A673 (cell line): ENCODE measurements at places on chromosomes 2 and 18. TPM values are rescaled to one million over a fixed set of nuclear protein-coding genes. Genes with fewer than 3 reads are reported as not detected.
A peak's percentile ranks its signal among the peaks of the same experiment; 100 is the strongest.

DNA sequence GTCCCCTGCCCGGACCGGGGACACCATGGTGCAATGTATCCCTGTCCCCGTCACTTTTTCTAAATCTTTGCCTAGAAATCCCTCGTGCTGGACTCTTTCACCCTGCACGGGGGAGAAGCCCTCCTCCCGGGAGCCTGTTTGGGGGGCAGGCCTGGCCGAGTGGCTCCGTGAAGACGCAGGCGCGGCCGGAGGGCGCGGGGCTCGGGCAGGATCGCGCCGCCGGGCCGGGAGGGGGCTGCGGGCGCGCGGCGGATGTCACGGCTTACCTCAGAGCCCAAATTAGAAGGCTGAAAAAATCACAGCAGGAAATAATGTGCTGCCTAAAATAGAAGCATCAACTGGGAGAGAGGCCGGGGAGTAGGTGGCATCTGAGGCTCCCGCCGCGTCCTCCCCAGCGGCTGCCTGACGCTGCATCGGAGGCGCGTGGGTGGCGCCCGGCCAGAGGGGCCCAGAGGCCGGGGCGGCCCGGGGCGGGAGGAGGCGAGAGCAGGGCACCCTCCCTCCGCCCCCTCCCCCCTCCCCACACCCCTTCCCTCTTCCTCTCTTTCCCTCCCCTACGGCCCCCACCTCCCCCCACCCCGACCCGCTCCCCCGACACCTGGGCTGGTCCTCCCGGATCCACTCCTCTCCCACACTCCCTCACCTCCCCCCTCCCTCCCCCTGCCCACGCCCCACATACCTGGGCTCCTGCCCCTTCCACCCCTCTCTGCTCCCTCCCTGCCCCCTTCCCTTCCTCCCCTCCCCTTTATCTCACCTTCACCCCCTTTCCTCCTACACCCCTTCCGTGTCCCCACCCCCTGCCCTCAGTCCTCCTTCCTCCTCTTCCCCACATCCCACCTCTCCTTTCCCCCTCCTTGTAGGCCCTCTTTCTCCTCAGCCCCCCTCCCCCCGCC, 51.9 kb downstream of the SLC4A1AP start:
- no peaks in the 10 kb centered on the region for H3K36me3 ChIP-seq
- H3K27me3 ChIP-seq, result no peaks in the 10 kb centered on the region
- peak; percentile 32 for DNase-seq
- H3K4me3 ChIP-seq, result peak overlapping the region; percentile 39
- no peak overlapping the region for H3K27ac ChIP-seq
- H3K4me1 ChIP-seq, result no peaks in the 10 kb centered on the region

GRCh38 chr2:167681234-167682015, 566.0 kb downstream of the STK39 start:
- no peaks in the 10 kb centered on the region for H3K36me3 ChIP-seq
- H3K27ac ChIP-seq, result no peak overlapping the region
- DNase-seq, result no peak
- no peak overlapping the region for H3K4me3 ChIP-seq

TUBB8B gene
- total RNA-seq, result 0.77 and 0.79 TPM in 2 replicates

DNA sequence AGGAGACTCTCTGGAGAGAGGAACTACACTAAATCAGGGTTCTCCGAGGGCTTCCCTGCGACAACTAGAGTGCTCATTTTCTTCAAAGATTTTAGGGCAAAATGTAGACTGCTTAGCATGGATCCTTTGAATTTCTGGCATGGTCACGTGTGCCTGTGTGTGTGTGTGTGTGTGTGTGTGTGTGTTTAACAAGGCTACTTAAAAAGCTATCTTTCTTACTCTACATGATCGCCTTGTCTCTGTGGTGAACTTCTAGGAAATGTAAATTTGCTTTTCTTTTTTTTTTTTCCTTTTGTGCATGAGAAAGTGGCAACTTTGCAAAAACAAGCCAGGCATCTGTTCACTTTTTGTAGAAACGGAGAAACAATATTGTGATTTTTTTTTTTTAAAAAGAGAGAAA, 43.9 kb downstream of the SOX11 start:
- H3K4me3 ChIP-seq, result no peak overlapping the region
- H3K36me3 ChIP-seq, result no peaks in the 10 kb centered on the region
- H3K27ac ChIP-seq, result no peak overlapping the region
- peaks cover 5% of the 10 kb centered on the region for H3K4me1 ChIP-seq
- H3K27me3 ChIP-seq, result no peaks in the 10 kb centered on the region

C2orf66 gene
- total RNA-seq, result 0.28 TPM in 1 of 2 replicates, not detected in the other

DNA sequence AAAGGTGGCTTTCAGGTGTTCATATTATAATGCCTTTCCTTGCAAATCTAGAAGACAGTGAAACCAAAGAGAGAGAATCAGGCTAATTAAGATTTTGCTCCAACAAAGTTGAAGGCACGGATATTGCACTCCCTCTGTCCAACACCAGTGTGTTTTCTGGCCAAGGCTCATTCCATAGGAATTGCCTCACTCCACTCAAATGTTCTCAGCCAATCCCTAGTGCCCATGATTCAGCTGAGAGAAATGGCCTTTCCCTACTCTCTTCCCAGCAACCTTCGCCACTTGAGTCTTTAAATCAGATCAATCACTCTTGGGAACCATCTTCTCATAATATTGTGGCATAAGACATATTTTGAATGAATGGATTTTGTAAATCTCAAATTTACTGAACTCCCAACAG, 768.2 kb upstream of the ACVR2A start:
- no peaks in the 10 kb centered on the region for H3K36me3 ChIP-seq
- no peaks in the 10 kb centered on the region for H3K27me3 ChIP-seq
- DNase-seq, result no peak
- H3K4me3 ChIP-seq, result no peak overlapping the region

GRCh38 chr18:65737471-65737955, 13.3 kb upstream of the CDH7 start:
- no peaks in the 10 kb centered on the region for H3K4me1 ChIP-seq
- H3K27me3 ChIP-seq, result no peaks in the 10 kb centered on the region
- no peak for DNase-seq
- H3K36me3 ChIP-seq, result no peaks in the 10 kb centered on the region
- H3K27ac ChIP-seq, result no peak overlapping the region

- H3K4me1 ChIP-seq, result no peaks in the 10 kb centered on the region
- H3K36me3 ChIP-seq, result no peaks in the 10 kb centered on the region
- DNase-seq, result no peak
- H3K4me3 ChIP-seq, result no peak overlapping the region
- H3K27ac ChIP-seq, result no peak overlapping the region
Observed at GRCh38 chr2:75074708-75075107, 116.3 kb downstream of the POLE4 start.
